ENCODE measurements at places on chromosomes 12 and 14.

GRCh38 chr14:105476831-105477659 lies 2.4 kb downstream of the CRIP2 start:
- peak; percentile 38 for DNase-seq

DNA sequence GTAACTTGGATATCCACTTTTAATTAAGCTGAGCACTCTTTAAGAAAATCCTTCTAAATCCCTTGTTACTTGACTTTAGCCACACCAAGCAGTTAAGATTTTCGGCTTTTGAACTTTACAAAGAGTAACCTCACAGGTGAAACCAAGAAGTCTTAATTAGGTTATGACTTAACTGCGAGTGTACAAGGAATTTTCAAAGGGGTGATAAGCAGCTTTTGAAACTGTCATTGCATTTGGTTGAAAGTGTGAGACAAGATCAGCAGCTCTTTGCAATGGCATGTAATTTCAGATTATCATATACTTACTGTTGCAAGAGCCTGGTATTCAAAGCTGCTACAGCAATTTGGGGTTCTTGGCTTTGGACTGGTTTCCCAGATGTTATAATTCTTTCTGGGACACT lies 137.5 kb downstream of the TMEM117 start:
- no peak for DNase-seq

GRCh38 chr14:66036547-66036946 lies 449.6 kb upstream of the CCDC196 start:
- no peak for DNase-seq

DNA sequence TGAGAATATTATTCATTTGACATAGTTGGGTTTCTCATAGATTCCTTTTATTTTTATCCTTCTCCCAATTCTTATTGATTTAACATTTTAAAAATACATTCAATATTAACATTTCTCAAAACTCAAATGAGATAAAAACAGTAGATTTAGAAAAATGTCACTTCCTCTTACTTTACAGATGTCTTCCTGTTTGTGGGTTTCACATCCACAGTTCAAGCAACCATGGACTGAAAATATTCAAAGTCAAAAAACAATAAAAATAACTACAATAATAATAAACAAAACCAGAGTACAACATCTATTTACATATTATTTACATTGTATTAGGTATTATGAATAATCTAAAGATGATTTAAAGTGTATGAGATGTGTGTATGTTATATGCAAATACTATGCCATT lies 111.3 kb upstream of the SLC16A7 start:
- DNase-seq = no peak

GRCh38 chr14:37985826-37986470 lies 221.8 kb upstream of the SSTR1 start:
- DNase-seq = peak; percentile 29

DNA sequence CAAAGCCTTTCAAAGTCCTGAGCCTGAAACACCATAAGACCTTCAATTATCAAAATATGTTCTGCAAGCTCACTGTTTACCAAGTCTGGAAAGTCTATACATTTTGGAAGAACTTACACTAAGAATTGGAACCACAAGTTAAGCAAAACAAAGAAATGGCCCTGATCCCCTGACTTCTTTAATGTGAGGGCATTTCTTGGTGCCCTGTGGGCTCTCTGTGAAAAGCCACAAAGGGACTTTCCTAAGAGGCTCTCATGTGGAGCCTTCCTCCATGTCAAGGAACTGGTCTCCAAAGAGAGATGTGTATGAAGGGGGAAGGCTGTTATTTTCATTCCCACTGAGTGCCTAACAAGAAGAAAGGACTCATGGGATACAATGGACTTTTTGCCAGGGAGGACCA lies 13.5 kb upstream of the MYH6 start:
- DNase-seq = no peak

- no peak for DNase-seq
Measured at GRCh38 chr12:101599311-101599710, 4.5 kb downstream of the MYBPC1 start.

- DNase-seq = no peak
Measured at GRCh38 chr14:104244221-104245011, 106.0 kb downstream of the KIF26A start.

DNA sequence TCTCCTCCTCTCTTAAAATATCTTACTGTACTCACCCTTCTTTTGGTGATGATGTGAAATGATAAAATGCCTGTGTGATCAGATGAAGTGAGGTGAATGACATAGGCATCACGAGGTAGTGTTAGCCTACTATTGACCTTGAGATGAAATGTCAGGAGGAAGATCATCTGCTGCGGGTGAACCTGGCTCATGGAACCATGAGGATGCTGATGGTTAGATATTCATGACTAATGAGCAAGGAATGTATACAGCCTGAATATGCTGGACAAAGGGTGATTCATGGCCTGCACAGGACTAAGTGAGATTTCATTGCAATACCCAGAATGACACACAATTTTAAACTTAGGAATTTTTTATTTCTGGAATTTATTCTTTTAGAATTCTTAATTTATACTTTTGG lies 89.6 kb downstream of the DAAM1 start:
- no peak for DNase-seq

DNA sequence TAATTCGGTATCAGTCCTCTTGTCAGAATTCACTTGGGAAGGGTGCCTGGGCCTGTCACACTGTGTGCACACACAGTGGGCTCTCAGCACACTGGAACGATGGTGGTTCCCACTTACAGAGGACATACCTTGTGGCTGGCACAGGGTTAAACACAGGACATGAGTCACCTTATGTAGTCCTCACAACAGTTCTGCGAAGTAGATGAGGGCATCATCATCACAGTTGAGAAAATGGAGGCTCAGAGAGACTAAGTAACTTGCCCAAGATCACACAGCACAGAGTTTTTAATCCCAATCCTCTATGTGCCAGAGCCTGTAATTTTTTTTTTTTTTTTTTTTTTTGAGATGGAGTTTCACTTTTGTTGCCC lies 90.7 kb downstream of the NINJ2 start:
- no peak for DNase-seq

- no peak for DNase-seq
Measured at GRCh38 chr12:34401659-34402227, 379.4 kb downstream of the ALG10 start.

GRCh38 chr12:65828711-65829339 lies 4.5 kb downstream of the HMGA2 start:
- DNase-seq = no peak

DNA sequence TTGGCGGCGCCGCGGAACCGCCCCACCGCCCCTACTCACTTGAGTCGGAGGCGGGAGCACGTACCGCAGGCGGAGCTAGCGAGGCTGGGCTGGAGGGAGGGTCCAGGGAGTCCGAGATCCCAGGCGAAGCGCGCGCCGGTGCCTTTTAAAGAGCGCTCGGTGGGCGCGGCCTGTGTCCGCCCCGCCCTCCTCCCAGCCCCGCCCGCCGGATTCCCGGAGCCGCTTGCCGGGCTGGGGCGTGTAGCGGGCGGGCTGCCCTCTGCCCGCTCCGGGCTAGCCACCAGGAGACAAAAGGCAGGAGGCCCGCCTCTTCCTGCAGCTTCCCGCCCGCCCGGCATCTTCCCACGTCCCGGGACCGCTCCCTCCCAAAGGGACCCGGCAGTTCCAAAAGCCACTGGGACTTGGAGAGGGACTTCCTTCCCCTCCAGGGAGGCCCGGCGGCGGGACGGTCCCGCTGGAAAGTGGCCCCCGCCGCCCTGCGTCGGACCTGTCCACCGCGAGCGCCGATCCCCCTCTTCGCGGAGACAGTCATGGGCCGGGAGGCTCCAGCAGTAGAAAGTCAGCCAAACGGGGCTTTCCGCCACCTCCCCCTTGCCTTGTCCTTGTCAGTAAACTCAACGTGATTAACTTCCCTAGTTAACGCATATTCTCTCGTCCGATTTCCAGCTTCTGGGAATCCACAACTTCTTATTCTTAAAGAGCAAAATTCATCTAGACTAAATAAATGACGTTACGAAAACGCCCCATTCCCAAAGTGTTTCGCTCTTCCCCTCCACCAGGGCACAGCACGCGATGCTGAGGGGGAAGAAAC lies at the start of gene CSRP2:
Gene CSRP2, minus strand, starts transcription at position 121 of the 811 bp plus-strand sequence. CDS start 12,759 bp downstream, outside the sequence.
- peak; percentile 95 for DNase-seq

DNA sequence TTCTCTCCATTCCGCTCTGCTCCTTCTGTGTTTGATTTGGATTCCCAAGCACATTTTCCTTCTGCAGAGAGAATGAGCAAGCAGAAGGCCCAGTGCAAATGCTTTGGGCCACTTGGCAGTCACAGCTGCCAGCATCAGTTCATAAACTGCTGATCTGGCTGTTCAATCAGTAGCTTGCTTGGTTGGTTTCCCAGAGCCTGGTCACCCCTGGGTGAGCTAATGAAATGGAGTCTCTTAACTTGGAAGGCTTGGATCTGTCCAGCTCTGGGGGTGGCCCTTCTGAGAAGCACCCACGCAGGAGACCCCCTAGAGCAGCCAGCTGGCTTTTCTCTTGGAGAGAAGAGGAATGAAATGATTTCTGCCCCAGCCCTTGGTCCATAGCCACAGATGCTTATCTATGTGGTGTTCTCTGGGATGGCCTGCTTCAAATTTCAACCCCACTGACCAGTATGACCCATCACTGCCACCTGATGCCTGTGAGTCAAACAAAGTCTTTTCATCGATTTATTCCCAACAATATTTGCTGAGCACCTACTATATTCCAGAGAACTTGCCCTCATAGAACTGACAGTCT lies 30.3 kb downstream of the FAIM2 start:
- no peak for DNase-seq

- no peak for DNase-seq
Measured at GRCh38 chr12:45989287-45989686, 1.1 kb downstream of the SCAF11 start.

- DNase-seq = no peak
Measured at GRCh38 chr12:45697371-45697770, 32.1 kb upstream of the ARID2 start.

- no peak for DNase-seq
Measured at GRCh38 chr12:53795927-53796326, 44.1 kb upstream of the CISTR start.

- no peak for DNase-seq
Measured at GRCh38 chr14:77043177-77043983, 14.9 kb upstream of the IRF2BPL start.

- DNase-seq = peak; percentile 16
Measured at GRCh38 chr14:60981633-60982455, 799 bp downstream of the SLC38A6 start.

GRCh38 chr14:94636744-94637412 lies 24.7 kb downstream of the SERPINA3 start:
- no peak for DNase-seq

DNA sequence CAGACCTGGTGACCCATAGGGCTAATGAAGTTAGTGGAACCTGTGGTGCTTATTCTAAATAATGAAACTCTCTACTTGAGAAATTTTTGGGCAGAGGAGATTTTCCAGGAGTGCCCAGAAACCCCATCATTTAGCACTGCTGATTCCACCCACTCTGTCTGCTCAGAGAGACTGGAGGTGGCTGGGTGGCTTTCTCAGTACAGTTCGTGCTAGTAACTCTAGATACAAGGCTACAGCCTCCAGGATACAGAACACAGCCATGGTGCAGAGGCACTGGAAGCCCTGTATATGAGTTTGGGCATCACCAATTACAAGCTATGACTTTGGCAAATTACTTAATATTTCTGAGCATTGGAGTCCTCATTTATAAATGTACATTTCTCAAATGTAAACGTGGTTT lies 32.4 kb downstream of the CCDC177 start:
- no peak for DNase-seq

DNA sequence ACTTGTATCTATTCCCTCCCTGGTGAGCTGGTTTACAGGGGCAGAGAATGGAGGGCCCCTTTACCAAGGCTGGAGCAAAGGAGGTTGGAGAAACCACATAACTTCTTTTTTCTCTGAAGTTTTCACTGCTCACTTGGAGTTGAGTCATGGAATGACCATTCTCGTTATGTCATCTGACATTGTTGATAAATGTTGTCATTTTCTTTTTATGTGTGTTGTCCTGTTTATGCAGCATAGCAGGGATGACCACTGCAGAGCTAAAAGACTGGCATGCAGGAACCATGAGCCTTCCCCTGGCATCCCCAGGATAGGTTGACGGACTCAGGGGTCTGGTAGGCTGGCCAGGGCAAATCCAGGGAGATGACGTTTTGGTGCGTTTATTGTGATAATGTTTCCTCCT lies 256.8 kb upstream of the DDHD1 start:
- DNase-seq = no peak

DNA sequence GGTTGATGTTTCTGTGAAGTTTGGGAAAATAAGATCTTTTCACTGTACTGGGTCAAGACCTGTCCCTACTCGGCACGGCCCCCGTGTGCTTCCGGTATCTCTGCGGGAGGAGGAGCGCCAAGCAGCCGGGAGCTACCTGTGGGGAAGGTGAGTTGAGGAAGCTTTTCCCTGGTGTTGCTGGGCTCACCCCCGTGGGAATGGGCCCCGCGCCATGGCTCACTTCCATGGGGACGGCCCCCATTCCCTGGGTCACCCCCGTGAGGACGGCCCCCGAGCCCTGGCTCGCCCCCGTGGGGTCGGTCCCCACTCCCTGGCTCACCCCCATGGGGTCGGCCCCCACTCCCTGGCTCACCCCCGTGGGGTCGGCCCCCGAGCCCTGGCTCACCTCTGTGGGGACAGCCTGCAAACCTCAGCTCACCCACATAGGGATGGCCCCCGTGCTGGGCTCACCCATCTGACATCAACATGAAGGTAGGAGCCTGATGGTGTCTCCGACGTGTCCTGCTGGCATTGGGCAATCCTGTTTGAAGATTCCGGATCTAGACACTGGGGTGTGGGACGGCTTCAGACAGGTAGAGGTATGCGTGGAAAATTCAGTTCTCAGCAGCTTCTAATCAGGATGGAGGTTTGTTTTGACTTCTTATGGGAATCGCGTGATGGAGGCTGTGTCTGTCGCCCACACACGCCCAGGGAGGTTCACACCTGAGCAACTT lies 9.1 kb downstream of the LRCOL1 start:
- DNase-seq = peak; percentile 18

DNA sequence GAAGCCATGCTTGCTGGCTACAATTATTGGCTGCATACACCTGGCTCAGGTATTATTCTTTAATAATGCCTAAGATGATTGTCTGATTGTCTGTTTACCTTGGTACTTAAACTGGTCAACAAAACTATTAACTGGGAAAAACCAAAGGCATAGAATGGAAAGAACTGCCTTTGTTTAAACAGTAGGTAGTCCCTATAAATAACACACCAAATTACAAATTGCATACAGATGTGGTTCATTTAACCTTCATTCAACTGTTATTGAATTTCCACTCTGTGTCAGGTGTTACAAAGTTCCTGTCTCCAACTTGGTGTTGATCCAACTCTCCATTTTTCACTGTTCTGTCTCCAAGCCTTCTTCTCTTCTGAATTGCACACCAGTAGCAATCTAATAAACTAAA lies 79.8 kb upstream of the FSCB start:
- DNase-seq = peak; percentile 96

DNA sequence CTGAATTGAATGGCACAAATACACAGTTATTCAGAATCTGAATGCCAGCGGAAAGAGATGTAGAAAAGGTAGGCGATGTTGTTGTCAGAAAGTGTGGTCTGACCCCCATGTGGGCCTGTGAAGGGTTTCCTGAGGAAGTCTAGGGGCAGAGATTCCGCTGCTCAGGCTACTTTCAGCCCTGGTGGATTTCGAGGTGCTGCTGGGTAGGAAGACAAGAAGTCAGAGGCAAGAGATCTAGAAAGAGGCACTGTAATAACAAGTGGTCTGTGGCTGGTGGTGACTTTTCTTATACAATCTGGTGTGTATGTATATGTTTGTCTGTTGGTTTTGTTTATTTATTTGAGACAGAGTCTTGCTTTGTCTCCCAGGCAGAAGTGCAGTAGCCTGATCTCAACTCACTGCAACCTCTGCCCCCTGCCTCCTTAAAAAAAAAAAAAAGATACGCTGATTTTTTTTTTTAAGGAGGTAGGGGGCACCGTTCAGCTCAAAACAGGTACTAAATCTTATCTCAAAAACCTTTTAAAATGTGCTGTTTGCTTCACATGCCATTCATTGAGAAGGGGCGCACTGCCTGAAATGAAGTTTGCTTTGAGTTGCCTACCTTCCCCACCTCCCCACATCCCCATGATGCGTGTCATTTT lies 27.1 kb upstream of the MANSC4 start:
- no peak for DNase-seq
